ENCODE measurements at places on chromosomes 5 and 9.

GRCh38 chr9:87427851-87428506 lies 69.7 kb upstream of the DAPK1 start:
- DNase-seq: no peak

DNA sequence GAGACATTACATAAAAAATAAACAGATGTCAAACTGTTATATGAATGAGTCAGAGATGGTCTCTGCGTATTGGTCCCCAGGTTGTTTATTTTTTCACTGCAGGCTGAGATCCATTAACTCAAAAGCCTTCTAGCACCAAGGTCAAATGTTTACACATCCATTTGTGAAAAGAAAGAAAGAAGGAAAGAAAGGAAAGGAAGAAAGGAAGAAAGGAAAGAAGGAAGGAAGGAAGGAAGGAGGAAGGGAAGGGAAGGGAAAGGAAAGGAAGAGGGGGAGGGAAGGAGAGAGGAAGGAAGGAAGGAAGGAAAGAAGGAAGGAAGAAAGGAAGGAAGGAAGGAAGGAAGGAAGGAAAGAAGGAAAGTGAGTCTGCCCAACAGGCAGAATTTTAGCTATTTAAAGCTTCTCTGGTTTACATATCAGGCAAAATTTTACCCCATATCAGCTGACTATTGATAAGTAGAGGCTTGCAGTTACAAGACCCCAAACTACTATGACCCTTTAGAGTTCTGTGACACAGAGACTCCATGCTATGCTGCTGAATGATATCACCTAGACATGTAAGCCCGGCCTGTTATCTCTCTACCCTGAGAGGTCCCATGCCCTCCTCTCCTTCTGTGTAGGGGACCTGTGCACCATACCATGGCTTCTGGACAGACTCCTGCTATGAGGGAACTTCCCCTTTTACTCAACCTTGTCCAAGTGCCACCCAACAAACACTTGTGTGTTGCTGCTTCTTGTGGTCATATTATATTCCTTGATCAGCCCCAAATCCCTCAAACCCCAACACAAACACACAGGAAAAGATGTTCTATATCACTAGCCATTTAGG lies 59.0 kb downstream of the DRD1 start:
- DNase-seq: no peak

DNA sequence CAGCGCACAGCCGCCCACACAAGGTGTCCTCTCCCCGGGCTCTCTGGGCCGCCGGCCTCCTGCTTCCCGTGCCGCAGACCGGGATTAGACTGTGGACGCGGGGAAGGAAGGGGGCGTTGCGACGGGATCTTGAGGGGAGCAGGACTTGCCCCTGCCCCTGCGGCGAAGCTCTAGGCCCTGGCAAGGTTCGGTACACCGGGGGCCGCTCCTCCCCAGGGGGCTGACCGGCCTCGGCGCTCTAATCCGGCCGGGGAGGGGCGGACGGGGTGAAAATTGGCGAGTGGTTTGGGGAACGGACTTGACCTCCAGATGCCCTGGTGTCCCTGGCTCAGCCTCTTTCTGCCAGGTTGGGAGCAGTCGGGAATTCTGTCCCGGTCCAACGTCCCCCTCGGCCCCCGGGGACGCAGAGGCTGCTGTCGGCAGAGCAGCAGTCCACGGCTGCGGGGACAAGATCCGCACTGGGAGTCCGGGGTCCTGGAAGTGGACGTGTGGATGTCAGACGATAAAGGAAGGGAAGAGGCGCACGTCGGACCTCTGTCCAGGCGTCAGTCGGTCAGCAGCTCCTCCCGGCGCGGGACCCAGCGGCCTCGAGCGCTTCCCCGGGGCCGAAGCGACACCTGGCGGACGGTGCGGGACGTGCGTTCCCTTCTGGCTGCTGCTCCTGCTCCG lies 1.9 kb upstream of the CNTFR start:
- peak; percentile 51 for DNase-seq

GRCh38 chr9:132645711-132646110 lies 24.1 kb downstream of the DDX31 start:
- DNase-seq: no peak

- DNase-seq: no peak
Observed at GRCh38 chr5:35908814-35909213, 29.6 kb downstream of the CAPSL start.

DNA sequence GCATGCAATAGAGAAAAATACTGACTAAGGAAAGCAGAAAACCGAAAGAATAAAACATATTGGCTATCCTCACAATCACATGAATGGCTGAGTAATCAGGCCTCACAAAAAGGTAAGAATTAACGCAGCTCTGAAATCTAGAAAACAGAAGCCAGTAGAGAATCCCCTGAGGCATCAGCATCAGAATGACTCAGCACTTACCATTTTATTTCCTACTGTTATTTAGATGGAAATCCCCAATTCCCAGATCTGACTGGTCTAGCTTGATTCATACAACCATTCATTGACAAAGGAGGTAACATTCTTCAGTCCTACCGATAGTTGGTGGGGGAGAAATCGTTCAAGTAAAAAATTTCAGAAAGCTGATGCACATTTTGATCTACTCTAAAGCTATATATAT lies 1408.4 kb upstream of the WWC1 start:
- no peak for DNase-seq

DNA sequence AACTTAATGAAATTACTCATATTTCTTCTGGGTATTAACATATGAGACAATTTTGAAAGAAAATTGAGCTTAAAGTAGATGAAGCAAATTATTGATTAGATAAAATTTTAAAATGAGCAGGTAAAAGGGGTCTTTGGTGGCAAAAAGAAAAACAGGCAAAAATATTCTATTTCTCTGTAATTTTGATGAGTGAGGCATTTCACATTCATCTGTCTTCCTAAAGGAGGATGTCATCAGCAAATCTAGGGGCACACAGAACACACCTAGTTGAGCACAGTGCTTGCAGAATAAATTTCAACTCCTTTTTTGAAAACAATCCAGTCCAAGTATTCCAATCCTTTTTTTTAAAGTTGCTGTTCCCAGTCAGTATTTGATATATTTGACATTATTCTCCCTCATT lies 16.2 kb downstream of the ZNF189 start:
- DNase-seq: no peak

DNA sequence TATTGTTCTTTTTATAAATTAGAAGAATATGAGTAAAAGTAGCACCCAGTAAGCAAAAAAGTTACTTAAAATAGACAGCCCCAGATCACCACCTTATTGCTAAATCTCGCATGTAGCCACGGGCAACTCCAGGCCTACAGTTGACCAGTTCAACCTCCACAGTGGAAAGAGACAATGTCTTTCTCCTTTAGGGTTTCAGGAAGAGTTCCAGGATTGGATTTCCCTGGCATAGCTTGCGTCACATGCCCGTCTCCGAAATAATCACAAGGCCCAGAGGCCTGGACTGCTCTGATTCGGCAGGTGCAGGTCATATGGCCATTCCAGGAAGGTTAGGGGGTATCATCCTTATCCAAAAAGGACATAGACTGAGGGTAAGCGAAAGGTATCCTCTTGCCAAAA lies 9.9 kb upstream of the PFDN1 start:
- DNase-seq: no peak

- no peak for DNase-seq
Observed at GRCh38 chr5:59037941-59038797, 455.3 kb downstream of the RAB3C start.

DNA sequence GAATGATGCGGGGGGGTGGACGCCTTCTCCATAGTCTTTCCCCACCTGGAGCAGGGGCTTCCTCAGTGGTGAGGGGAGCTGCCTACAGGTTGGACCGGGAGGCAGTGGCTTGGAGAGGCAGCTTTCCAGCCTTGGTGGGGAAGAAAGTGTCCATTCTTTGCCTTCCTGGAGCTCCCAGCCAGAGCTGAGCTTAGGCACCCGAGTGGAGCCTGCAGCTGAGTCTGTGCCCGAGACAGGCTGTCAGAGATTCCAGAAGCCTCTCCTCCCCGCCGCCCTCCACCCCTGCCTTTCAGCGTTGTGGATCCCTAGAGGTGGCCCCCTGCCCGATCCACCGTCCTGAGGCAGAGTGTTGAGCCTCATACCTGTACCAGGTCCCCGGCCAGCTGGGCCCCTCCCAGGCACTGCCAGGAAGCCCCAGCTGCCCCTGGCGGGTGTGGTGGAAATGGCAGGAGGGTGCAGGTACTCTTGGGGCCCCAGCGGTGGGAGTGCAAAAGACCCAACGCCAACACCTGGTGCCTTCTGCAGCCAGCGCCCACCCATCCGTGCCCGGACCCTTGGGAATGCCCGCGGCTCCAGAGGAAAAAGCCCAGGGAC lies 112.0 kb downstream of the RXRA start:
- no peak for DNase-seq

GRCh38 chr5:57033503-57033902 lies 81.6 kb upstream of the MIER3 start:
- no peak for DNase-seq

DNA sequence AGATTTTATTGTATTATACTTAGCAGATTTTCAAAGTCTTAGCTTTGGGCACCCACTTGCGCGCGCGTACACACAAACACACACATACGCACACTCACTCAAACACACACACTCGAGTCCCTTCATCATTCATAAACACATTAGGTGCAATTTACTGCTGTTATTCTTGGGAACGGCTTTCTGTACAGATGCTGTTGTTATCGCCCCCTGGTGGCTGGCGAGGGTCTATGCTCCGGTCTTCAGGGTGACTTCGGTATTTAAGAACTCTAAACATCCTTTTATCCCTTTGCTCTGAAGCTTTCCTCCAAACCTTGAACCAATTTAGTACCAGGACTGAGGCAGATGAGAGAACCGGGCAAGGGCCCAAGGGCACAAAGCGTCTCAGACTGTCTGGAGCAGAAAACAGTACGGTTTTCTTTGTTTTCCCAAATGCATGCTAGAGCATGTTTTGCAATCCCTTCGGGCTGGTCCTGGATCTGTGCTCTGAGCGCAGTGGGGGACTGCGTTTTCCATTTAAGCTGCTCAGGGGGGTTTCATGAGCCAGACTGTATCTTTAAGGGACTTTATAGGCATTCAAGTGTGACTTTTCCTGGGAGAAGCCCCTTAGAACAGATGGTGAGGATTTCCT lies 1.7 kb upstream of the SLIT3 start:
- DNase-seq: peak; percentile 8

- DNase-seq: no peak
Observed at GRCh38 chr9:99023831-99024230, 80.1 kb downstream of the COL15A1 start.

- no peak for DNase-seq
Observed at GRCh38 chr9:36889844-36890243, 144.2 kb downstream of the PAX5 start.

DNA sequence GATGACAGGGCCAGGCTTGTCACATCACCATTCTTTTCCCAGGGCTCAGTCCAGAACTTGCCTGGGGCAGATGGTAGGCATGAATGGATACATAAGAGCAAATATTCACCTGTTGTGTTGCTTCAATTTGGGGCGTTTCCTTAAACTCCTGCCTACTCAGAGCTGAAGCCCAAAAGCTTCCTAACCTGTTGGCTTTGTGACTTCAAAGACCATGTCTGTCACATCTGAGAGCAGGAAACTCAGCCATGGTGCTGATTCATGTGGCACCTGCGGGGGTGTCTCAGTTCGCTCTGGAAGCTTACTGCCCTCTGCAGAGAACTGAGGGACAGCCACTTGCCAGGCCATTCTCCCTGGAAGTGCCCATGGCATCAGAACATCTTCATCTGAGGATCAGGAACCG lies 246.6 kb downstream of the HSPA4 start:
- no peak for DNase-seq

DNA sequence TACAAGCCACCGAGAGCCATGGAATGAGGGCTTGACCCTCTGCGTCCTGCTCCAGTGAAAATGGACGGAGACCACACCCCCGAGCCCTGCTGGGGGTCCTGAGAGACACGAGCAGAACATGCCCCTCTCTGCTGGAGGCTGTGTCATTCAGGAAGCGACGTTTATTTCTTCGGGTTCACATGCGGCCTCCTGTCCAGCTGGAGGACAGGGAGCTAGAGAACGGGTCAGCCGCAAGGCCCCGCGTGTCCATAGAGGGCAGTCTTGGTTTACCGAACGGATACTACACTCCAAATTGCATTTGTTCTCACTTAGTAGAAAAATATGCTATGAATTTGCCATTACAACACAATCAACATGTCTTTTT lies 36.1 kb downstream of the MRPL36 start:
- no peak for DNase-seq

- DNase-seq: no peak
Observed at GRCh38 chr9:135029871-135030565, 57.5 kb upstream of the OLFM1 start.

DNA sequence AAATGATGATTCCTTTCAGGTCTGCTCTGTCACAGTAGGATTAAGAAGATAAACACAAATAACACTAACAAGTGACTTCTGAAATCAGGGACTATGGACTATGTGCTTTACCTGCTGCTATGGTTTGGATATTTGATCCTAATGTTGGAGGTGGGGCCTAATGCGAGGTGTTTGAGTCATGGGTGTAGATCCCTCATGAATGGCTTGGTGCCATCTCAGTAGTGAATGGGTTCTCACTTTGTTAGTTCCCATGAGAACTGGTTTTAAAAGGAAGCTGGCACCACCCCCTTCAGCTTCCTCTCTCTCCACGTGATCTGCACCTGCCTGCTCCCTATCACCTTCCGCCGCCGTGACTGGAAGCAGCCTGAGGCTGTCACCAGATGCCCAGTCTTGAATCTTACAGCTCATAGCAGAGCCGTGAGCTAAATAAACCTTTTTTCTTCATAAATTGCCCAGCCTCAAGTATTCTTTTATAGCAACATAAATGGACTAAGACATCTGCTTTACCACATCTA lies 3.3 kb downstream of the PPIC start:
- DNase-seq: no peak

GRCh38 chr5:9338796-9339195 lies 207.1 kb downstream of the SEMA5A start:
- DNase-seq: no peak

- no peak for DNase-seq
Observed at GRCh38 chr5:145292278-145292677, 542.9 kb downstream of the PRELID2 start.

DNA sequence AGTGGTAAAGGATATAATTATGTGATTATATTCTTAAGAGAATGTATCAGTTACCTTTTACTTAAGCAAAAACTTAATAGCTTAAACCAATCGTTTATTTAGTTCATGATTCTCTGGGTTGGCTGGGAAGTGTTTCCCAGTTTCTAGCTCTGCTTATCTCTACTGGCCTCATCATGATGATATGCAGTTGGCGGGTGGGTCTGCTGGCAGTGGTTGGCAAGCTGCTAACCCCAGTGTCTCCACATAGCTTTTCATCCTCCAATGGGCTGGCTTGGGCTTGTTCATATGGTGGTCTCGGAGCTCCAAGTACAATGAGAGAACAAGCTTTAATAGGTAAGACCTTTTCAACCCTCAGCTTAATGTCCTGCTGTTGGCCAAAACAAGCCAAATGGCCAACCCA lies 43.8 kb downstream of the ABLIM3 start:
- DNase-seq: no peak

DNA sequence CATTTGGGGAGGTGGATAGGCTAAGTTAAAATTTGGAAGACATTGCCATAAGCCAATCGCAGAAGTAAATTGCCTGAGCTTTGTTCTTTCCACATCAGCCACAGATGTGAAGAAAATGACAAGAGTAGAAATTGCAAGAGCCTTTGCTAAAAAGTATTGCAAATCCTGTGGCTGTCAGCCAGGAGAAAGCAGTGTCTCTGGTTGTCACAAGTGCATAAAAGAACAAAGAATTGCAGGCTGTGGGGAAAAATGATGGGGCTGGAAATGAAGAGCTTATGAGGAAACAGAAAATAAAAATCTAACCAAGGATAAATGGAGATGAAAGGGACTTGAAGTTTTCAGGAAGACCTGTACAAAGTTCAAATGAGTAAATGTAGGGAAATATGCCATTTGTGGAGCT lies 344.8 kb downstream of the CSNK1G3 start:
- DNase-seq: no peak
